Pulmonary artery endothelial cell (primary cell): ENCODE measurements at places on chromosomes 3 and 15. TPM values are rescaled to one million over a fixed set of nuclear protein-coding genes. Genes with fewer than 3 reads are reported as not detected.

FHIT gene
- total RNA-seq: 1.1 and 1.3 TPM in 2 replicates

TGM5 gene
- total RNA-seq: not detected in 2 replicates

SLTM gene
- total RNA-seq: 48.1 and 68.3 TPM in 2 replicates

SAXO2 gene
- total RNA-seq: 0.11 and 0.33 TPM in 2 replicates

IL17RB gene
- total RNA-seq: not detected in 2 replicates

CPNE9 gene
- total RNA-seq: not detected in 2 replicates

FBN1 gene
- 70.3 and 119 TPM in 2 replicates for total RNA-seq

STARD5 gene
- total RNA-seq: 0.20 and 0.71 TPM in 2 replicates

FES gene
- total RNA-seq: 60.5 and 76.2 TPM in 2 replicates

CCDC12 gene
- 38.6 and 40.5 TPM in 2 replicates for total RNA-seq

SEMA3F gene
- 73.6 and 80.9 TPM in 2 replicates for total RNA-seq

B2M gene
- total RNA-seq: 1,552 and 2,400 TPM in 2 replicates

HYPK gene
- 7.6 and 10.3 TPM in 2 replicates for total RNA-seq

SNX22 gene
- total RNA-seq: 1.3 and 3.6 TPM in 2 replicates

ECE2 gene
- total RNA-seq: not detected in 2 replicates

RYR3 gene
- total RNA-seq: under 0.01 TPM in 2 replicates

NR2F2 gene
- 13.6 and 22.9 TPM in 2 replicates for total RNA-seq

CFAP100 gene
- total RNA-seq: not detected in 2 replicates
